ENCODE measurements at places on chromosomes 4 and X.
A peak's percentile ranks its signal among the peaks of the same experiment; 100 is the strongest.

GRCh38 chrX:90883479-90883878 is 551.2 kb upstream of the PABPC5 start:
- no peak for DNase-seq

GRCh38 chrX:121831601-121832000 is 784.2 kb downstream of the GLUD2 start:
- DNase-seq = no peak

DNA sequence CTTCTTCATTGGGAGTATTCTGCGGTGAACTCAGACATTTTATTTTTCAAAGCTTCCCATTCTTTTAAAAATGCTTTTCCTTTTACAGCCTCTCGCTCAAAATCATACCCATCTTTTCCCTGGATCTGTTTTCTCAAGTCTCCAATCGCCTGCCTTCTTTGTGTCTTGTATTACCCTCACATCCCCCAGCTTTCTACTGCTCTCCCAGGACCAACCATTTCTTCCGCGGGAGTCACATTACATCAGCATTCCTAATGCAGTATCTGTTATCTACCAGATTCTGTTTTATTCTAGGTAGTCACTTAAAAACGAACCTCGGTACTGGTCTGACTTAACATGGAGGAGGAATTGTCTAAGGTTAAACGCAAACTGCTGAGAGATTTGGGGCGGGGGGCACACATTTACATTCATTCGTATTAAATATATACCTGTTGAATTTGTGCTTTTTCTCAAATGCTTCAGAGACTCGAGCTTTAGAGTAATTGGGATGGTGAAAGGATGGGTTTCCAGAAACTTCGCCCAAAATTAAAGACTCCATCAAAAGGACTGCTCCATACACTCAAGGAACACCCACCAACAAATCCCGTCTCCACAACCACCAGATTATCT is 493 bp upstream of the UCHL1 start:
- DNase-seq = no peak

DNA sequence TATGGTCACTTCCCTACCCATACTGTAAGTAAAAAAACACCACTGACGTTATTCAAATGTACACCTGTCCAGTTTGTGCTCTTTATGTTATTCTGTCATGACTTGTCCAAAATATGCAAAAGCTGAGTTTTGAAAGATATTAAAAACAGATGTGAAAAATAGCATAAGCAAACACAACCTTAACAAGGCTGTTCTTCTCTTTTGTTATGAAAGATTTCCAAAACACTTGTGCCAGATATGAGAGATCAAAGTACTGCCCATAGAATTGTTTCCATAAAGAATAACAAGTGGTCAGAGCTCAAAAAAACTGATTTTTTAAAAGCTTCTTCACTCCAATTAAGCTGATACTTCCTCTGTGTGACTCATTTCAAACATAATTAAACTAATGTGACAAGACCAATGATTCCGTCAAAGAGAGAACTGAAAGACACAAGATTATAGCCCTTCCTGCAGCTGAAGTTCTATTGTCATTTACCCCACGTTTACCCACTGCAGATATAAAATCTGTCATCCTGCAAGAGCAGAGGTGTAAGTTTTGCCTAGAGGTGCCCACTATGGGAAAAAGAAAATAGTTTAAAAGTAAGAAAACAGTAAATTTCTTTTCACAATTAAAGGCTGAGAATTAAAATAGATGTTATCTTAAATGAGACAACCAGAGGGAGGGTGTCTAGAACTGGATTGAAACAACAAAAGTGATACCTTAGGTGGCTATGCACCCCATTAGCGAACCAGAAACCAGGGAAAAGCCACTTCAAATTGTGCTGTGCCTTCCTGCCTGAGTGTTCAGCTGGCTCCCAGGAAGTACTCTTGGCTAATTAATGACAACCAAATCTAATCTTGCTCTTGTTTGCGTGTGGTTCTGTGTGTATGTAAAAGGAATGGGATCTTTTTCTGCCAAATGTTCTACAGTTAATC is 30.1 kb downstream of the RASSF6 start:
- no peak for DNase-seq

DNA sequence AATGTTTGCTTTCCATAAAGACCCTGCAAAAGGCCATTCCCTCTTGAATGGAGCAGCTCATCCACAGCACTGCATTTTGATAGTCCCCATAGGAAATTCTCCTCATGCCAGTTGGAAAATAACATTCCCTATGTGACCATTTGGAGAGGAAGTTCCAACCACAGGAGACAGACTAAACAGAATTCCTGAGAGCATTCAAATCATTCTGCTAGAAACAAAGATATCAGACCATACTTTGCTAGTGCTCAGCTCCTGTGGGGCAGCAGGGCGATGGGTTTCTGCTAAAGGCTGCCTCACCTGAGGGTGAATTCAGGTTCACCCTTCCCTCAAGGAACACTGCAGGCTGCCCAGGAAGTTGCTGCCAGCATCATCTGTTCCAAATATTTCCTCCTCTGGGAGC is 58.8 kb downstream of the LNX1 start:
- no peak for DNase-seq

DNA sequence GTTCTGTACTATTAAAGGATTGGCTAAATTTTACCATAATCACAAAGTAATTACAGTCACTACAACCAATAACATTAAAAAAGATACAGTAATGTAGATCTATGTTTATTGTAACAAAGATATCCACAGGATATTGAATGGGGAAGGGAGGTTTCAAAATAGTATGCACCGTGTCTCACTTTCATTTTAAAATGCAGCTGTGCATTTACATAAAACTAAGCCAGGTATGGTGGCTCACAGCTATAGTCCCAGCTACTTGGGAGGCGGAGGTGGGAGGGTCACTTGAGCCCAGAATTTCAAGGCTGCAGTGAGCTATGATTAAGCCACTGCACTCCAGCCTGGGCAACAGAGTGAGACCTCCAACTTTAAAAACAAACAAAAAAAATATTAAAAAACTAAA is 8.5 kb downstream of the SRP72 start:
- no peak for DNase-seq

- no peak for DNase-seq
These were observed 99.8 kb upstream of the H2AZ1 start for GRCh38 chr4:100049872-100050271.

DNA sequence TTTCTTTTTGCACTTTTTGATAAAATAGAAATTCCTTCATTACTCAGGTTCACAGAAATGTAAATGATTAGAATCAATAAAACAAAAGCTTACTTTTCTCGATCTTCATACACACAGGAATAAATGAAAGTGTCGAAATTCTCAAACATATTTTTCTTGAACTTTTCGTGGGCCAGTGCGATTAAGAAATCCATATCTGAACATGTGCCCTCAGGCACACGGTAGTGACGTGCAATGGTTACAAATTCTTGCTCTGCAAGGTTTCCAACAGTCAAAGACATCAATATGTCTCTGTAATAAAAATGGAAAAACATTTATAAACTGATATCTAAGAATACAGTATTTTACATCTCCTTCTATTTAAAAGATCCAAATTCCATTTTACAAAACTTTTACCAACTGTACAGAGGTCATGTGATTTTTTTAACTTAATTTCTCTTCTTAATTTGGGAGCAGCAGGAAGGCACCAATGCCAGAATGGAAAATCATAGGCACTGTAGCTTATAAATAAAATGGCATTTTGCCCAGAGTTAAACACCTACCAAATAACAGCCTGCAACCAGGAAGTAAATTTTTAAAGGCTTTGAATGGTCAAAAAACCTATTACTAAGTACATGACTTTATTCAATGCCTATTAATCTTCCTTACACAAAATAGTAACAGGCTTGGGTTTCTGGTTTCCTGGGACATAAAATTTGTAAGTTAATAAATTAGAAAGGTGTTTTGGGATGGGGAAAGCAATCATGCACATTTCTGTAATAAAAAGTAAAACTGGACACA is 165.0 kb downstream of the EFHC2 start:
- no peak for DNase-seq

- DNase-seq = peak; percentile 16
These were observed 6.4 kb upstream of the FGG start for GRCh38 chr4:154618708-154619315.

DNA sequence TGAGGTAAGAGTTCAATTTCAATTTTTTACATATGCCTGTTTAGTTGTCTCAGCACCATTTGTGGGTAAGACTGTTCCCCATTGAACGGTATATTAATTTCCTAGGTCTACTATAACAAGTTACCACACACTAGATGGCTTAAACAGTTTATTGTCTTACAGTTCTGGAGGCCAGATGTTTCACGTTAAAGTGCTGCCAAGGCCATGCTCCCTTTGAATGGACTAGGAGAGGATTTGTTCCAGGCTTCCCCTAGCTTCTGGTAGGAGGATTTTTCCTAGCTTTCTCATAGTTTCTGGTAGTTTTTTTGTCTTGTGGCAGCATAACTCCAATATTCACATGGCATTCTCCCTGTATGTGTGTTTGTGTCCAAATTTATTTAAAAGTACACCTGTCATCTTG is 149.3 kb upstream of the CYSLTR1 start:
- no peak for DNase-seq

DNA sequence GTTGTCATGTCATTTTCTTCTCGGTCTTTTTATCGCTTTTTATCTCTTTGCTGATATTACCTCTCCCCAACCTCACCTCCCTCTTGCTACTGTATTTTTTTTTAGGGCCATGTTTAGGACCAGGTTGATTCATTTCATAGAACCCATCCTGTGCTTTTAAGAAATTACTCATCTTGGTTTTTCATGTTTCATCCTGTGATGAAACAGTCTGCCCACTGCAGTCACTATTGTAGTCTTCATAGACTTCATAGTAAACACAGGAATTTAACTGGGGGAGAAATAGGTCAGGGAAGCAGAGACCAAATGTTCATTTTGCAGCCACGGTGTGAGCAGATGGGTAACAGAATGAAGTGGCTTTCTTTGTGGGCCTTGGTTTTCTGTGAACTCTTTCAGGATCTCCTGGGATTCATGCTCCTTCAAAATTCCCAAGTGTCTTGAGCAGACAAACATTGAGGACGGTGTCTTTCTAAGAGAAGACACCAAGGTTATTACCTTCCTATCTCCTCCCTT is 161.8 kb downstream of the NAA11 start:
- DNase-seq = no peak
